HCT116 (cell line): ENCODE measurements at places on chromosomes 1 and 21.

- no peak for DNase-seq
Measured at GRCh38 chr1:6424619-6425593, at the start of gene ESPN. TSS of gene ESPN (plus strand) at chr1:6424776. CDS start at chr1:6424956, 180 bp downstream.

DNA sequence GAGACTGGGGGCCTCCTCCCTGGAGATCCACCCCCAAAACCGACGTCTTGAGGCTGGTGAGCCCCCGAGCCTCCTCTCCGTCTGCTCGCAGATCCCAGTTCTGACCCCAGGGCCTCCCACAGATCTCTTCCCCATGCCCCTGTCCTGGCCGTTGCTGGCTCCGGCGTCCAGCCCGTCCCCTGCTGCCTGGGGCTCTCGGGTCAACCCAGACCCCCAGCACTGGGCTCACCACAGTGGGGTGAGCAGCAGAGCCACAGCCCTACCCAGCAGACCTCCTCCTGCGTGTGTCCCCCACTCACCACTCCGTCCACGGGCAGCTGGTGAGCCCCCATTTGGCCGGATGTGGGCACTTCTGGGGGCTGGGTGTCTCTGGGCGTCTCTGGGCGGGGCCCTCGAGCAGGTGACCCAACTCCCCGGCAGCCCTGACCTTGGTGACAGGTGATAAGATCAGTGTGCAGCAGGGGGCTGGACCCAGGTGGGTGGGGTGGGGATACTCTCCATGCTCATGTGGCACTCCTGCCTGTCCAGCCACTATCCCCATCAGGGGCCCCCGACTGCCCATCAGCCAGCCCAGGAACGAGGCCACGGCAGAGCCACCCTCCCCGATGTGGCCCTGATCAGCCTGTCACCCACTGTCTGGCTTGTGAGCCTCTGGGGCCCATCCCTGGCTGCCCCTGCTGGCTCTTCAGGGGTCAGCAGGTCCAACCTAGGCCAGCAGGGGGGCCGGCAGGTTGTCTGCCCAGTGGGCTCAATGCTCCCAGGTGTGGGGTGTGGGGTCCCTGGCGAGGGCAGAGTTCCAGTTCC, 709 bp downstream of the TNFRSF14 start:
- no peak for DNase-seq

DNA sequence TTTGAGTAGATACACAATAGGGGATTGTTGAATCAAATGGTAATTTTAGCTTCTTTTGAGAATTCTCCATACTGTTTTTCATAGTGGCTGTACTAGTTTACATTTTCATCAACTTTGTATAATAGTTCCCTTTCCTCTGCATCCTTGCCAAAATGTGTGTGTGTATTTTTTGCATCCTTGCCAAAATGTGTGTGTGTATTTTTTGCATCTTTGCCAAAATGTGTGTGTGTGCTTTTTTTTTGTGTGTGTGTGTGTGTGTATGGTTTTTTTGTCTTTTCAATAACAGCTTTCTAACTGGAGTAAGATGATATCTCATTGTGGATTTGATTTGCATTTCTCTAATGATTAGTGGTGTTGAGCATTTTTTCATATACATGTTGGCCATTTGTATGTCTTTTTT, 105.4 kb downstream of the ATP6V1G3 start:
- no peak for DNase-seq

DNA sequence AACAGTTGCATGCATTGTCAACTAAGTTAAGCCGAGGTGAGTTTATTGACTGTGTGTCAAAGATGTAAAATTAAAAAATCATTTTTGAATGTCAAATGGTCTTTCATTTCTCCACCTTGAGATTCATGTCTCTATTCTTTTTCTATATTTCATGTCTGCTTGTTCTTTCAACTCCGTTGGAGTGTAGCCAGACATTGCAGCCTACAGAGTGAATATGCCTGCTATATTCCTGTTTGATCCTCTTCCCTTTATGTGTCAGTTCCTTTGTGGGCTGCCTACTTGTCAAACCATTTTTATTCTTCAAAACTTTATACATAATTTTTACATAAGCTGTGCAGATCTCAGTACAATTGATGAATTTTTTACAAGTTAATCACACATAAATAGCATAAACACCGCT, 1325.8 kb upstream of the PRMT6 start:
- no peak for DNase-seq

GRCh38 chr1:224545571-224545970, 70.5 kb upstream of the CNIH3 start:
- no peak for DNase-seq

DNA sequence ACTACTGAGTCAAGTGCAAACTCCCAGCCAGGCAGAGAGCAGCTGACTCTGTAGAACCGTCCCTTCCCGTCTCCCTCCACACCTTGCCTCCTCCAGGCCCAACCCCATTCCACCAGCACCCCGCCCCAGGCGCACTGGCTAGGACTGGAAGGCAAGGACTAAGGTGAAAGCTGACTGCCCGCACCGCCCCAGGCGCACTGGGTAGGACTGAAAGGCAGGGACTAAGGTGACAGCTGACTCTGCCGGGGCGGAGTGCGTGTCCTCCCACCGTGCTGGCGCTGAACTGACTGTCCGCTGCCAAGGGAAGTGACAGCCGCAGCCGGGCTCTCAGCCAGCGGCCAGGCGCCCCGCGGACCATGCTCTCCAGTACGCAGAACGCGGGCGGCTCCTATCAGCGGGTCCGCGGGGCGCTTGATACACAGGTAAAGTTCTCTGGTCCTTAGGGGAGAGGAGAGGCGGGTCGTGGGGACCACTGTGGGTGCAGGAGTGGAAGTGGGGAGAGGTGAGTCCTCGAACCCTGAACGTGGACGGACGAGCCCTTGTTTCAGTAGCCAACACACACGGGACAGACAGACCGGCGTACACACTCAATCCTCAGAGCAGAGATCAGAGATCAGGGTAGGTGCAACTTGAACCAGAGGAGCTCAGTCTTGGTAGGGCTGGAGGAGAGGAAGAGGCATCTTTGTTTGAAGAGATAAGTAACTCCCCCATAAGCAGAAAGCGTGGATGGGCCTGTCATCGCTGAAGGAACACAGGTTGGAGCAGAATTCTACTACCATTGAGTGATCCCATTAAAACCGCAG, 58.0 kb downstream of the RBM11 start:
- DNase-seq = no peak

GRCh38 chr1:98781906-98782305, 120.4 kb downstream of the SNX7 start:
- no peak for DNase-seq

DNA sequence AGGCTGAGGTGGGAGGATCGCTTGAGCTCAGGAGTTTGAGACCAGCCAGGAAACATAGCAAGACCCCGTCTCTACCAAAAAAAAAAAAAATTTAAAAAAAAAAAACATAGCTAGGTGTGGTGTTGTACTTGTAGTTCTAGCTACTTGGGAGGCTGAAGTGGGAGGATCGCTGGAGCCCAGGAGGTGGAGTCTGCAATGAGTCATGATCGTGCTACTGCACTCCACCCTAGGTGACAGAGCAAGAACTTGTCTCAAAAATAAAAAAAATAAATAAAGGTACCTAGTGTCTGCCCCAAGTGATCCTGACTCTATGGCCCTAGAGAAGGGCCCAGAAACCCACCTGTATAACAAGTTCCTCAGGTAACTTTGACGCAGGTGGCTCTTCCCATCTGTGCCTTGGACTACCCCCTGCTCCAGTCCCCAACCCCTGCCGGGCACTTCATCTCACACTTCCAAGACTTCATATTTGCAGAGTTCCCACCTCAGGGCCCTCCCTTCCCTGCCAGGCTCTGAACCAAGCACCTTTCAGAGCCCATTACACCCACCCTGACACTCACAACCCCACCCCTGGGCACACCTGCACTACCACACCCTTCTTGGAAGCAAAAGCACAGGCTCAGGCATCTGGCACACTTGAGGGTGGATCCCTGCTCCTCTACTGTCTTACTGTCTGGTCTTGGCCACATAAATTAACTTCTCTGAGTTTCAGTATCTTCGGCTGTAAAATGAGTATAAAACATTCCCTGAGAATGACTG, 80.2 kb upstream of the KLHDC7A start:
- no peak for DNase-seq

DNA sequence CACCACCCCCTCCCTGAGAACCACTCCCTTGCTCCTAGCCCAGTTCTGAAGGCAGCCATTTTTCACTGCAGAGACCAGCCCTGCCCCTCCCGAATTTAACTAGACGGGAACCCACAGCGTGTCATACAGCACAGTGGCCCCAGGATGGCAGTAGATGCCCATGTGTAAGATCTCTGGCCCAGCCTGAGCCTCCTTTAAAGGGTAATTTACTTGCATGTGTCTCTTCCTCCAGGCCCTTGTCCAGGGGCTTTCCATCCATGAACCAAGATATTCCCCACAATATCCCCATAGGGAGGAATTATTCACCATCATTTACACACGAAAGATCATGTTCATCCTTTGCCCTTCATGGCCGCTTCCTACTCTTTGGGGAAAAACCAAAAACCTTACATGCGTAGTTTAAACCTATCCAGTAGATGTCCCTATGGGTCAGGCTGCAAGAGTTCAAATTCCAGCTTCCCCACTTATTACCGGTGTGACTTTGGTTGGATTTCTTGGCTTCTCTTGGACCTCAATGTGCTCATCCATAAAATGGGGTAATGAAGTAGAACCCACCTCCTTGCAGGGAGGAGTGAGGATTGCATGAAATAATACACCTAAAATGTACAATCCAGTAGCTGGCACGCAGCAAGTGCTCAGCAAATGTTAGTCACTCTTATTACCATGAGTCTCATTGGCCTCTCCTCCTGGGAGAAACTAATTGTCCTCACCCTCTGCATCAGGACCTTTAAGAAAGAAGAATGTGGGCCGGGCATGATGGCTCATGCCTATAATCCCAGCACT, 4.0 kb upstream of the LACTBL1 start:
- peak; percentile 78 for DNase-seq

GRCh38 chr1:1669468-1670440, 10.9 kb upstream of the CDK11B start:
- no peak for DNase-seq
